ENCODE measurements at places on chromosomes 12 and 14. TPM values are rescaled to one million over a fixed set of nuclear protein-coding genes. Genes with fewer than 3 reads are reported as not detected.

DNA sequence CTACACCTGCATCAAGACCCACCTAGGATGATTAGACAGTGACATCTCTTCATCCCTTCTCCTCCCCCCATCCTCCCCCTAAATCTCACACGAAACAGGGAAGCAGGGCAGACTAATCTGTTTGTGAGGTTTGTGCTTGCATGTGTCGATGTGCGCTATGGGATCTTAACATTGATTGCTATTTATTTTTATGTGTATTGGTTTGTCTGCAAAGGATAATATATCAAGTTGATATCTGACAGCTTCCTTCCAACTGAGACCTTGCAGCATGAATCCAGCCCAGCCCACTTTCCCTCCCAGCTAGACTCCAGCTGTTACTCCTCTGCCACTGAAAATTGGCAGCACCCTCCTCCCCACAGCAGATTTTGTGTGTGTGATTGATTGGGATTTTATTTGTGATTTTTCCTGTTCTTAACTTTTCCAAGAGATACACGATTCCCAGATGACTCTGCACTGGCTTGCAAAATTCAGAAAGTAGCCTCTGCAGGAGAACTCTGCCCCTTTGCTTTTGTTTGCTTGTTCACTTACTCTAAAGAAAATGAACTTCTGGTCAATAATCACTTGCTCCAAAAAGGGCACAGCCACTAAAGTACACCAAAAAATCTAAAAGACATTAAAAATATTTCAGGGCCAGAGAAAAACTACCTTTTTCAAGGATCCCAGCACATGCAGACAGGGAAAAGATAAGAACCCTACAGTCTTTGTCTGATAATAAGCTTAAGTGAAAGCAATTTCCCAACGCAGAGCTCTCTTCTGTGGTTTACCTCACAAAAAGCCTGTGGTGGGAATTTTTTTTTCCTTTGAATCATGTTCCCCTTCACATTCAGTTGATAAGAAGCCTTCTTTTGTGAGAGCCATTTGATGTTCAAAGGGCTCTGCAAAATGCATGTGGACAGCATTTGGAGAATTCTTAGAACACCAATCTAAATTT lies 222.1 kb downstream of the RPS29 start:
- no peak for DNase-seq

DNA sequence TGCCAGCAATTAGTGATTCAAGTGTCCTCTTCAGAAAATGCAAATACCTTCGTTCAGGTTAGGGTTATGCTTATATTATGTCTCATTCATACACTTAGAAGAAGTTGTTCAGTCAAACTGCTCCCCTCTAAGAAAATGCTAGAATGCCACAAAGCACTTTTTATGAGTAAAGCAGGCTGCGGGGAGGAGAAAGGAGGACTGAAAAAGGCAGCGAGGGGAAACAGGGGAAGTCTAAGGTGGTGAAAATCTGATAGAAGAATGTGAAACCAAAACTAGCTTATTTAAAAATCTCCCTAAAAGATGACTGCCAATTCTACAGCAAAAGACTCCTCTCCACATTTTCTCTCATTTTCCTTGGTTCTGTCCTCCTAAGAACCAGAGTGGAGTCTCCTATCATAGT lies 70.1 kb downstream of the PRKD1 start:
- no peak for DNase-seq

DNA sequence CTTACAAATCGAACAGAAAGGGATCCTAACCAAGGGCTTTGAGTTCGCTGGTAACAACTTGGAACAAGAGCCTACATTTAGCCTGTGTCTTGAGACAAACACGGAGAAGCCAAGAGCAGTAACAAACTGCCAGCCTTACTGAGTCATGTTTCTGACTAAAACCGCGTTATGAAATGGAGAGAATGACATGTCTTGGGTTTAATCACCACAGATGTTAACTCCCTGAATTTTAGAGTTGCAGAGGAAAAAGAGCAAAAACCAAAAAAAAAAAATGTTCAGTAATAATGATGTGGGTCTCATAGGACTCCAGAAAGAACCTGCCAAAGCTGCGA lies 1.0 kb downstream of the BLTP3B start:
- DNase-seq, result peak; percentile 80

DNA sequence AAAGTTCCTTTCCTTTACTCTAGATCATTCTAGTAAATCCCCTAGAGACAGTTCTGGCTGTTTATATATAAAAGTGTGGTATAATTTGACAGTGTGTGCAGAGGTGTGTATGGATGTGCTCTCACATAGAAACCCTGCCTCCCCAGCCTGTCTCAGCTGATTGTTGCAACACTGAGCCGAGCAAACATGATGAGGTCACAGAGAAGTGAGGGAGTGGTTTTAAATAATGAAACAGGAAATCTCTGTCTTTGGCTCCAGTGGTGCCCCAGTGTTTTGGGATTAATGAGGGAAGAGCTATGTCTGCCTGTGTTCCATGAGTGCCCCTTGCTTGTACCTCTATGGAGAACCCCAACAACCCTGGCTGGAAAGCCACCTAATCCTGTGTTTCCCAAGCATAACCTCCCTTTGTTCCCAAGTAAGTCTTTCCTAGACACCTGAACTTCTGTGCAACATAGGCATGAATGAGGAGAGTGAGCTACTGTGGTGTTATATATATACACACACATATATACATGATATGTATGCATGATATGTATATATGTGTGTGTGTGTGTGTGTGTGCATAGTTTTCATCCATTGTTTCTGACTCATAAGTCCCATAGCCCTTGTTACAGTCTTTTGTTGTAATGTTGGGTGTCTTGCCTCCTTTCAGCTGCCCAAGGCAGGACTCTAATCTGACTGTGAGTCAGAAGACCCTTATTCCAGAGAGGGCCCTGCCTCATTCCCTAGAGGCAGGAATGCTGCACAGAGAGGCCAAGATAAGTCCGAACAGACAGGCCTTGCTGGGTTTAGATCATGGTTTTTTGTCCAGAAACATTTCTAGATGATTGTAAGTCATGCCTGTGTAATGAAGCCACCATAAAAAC lies 18.0 kb downstream of the TRAF3 start:
- DNase-seq, result peak; percentile 75

DNA sequence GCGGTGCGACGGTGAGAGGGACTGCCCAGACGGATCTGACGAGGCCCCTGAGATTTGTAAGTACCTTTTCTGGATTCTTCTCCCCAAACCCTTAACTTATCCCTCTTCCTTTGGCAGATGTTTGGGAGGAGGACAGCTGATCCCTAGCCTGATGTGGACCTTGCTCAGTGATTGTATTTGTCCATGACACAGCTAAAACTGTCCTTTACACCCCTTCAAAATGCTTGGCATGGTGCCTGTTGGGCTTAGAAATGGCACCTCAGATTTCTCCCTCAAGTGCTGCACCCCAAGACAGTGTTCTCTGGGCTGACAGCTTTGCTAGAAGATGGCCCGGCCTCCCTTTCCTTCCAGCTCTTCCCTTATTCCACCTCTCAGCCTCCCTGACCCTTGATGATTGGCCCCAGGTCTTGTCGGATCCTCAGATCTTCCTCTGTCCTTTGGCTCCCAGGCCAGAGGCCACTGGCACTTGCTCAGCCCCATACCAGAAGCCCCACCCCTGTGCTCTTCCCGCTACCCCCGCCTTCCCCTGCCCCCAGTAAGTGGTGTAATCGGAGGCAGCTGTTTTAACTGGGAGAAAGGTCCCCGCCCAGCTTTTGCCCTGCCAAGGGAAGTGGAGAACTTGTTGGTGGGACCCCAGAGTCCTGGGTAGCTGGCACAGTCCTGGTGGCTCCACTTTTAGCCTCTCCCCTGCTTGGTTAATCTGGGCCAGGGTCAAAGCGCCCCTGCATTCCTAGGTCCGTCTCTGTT lies 8.7 kb downstream of the LRP1-AS start:
- no peak for DNase-seq

- no peak for DNase-seq
These were observed 314.3 kb downstream of the RAD51B start for GRCh38 chr14:68133856-68134255.

- no peak for DNase-seq
These were observed 17.2 kb downstream of the EML5 start for GRCh38 chr14:88775532-88775931.

RPS6KA5 gene
- 3.0 TPM for total RNA-seq

LIN7A gene
- total RNA-seq, result 1.1 TPM

KRT6C gene
- not detected for total RNA-seq

RNASE2 gene
- total RNA-seq, result not detected
